ENCODE measurements at places on chromosomes 5 and 9.

GRCh38 chr5:17203329-17204132 is 13.9 kb upstream of the BASP1 start:
- DNase-seq, result peak; percentile 78

DNA sequence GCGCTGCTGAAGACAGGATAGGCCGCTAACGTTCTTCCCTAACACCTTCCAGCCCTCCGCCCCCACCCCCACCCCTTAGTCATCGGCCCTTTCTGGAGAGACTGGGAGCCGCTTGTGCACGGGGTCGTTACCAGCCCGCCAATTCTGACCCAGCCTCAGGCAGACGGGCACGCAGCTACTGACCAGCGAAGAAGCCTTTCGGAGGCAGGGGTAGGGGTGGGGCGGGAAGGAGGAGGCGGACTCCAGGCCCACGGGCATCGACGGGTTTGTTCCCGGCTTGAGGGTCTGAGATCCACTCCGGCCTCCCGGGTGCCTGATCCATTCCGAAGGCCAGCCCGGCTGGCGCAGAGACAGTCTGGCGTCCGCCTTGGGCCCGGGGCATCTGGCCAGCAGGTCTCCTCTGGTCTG is 729 bp upstream of the HAND1 start:
- DNase-seq, result no peak

DNA sequence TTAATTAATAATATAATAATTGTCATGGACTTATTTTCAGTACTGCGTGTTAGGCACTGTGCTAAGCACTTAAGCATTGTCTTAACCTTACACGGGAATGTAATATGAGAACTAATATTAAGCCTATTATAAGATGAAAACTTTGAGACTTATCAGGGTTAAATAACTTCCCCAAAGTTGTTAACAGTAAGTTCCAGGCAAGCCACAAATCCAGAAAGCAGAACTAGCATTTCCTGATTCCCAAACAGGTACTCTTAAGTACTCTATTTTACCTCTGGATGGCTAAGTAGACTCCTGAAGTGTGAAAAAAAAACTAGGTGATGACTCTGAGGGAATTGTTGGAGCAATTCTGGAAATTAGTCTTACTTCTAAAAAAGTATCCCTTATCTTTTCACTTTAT is 23.8 kb downstream of the GABRG2 start:
- DNase-seq, result no peak

- DNase-seq, result no peak
Observed at GRCh38 chr9:31243386-31243785, 1141.1 kb upstream of the ACO1 start.

GRCh38 chr5:143334903-143335302 is 68.6 kb downstream of the NR3C1 start:
- no peak for DNase-seq

DNA sequence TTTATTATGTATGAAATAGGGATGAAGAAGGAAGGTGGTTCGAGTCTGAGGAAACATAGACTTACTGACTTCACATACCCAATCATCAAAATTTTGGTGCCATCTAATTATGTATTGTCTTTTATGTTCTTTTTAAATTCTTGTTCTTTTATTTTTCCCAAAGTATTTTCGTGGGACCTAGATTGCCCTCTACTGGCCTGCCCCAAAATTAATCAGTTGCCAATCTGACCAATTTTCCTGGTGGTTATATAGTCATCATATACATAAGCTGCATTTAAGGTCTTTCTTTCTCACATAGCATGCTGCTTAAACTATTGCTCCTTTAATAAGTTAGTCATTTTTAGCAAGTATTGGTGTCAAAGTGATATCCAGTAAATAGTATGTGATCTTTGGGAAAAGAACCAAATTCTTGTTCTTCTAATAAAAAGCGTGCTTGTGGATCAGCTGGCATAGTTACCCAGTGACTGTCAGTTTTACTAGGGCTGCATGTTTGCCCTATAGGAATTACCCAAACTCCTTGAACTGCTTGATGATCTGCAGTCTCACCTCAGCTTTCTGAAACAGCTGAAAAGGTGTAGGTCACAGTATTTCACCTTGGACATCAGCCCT is 223.5 kb downstream of the SH3GL2 start:
- peak; percentile 22 for DNase-seq

GRCh38 chr5:122897283-122897602 is 51.8 kb downstream of the SNX24 start:
- no peak for DNase-seq

GRCh38 chr5:12023614-12024241 is 119.5 kb upstream of the CTNND2 start:
- peak; percentile 51 for DNase-seq

- DNase-seq, result peak; percentile 23
Observed at GRCh38 chr5:174903172-174903732, 178.9 kb downstream of the MSX2 start.

GRCh38 chr9:101235105-101235866 is 149.5 kb downstream of the BAAT start:
- peak; percentile 15 for DNase-seq

DNA sequence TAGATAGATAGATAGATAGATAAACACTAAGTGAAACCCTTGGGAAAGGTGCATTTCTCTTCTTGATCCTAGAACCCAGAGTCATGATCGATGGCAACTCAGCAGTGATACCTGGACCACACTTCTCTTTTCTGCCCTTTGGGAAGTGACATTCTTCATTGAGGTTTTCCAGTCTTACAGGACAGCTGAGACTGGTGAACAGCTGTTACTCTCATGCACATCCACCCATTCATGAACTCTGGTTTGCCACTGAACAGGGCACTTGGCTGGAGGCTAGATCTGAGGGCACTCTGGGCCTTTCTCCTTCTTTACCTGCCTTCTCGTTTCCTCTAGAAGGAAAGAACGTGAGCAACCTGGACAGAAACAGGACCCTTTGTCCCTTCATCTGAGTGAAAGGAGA is 164.5 kb downstream of the DRD1 start:
- DNase-seq, result no peak

DNA sequence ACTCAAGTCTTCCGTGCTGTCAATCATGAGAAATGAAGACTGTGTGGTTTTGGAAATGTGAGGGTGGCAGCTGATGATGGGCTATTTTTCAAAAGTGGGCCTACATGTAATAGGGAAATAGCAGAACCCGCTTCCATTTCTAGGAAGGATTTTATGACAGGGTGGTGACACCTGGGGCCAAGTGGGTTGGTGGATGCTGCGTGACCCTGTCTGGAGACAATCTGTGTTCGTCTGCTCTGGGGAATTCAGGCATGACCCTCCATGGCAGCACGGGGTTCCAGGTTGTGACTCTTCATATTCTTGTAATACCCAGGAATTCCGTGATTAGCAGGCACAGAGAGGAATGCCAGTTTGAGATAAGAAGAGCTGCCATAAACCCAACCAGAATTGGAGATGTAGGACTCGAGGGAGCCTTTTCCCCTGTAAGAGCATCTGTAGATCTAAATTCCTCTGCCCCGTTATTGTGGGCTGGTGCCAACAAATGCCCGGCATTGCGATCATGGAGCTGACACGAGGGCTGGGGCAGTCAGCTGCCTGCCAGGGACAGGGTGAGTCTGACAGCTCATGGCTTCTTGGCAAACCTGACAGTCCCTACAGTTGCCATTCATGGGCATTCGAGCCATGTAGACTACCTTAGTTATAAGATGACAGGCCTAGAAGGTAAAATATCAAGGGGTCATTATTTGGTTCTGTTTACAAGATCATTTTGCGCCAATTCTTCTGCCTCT is 279.7 kb downstream of the GADD45G start:
- DNase-seq, result no peak

DNA sequence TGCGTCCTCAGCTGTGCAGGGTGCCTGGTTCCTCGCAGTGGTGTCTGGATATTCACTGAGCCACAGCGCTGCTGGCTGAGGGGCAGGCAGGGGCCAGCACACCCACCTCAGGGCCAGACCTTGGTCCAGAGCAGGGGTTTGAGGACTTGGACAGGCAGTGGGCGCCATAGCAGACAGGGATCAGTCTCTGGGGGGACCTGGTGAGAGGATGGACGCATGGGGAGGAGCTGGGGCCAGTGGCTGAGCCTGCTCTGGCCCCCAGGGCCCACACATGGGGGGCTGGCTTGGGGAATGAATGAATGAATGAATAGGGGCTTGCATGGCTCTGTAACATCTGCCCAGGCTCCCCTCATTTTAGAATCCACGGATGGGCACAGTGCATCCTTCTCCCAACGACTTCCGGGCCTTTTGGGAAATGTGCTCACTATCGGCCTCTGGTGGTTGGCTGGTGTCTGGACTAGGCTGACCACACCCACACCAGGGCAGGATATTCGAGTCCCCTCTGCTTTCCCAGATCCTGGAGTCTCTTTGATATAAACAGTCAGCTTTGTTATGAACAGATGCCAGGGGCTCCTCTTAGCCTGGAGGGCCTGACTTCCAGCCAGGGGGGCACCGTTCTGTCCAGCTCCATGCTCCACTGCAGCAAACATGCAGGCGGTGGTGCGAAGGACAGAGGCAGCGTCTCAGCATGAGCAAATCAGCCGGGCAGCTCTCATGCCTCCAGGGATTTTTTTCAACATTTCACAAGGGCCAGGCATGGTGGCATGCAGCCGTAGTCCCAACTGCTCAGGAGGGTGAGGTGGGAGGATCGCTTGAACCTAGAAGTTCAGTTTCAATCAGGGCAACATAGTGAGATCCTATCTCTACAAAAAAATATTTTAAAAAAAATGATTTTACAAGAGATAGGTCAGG is 62.6 kb downstream of the NEK6 start:
- peak; percentile 66 for DNase-seq

DNA sequence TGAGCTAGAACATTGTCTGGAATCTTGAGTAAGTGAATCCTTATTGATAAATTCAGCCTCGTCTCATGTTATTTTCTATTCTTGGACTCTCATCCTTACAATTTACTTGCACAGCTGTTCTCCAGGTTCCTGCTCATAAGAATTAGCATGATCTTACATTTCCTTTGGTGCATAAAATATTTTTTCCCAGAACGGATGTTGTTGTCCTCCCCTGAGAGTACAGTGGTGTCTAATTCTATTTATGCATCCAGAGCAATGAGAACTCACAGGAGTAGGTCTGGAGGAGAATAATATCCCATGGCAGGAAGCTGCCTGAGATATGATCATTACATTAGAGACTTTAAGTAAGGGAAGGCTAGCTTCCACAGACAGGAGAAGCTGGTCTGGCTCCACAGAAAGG is 178.4 kb upstream of the MAST4 start:
- no peak for DNase-seq

DNA sequence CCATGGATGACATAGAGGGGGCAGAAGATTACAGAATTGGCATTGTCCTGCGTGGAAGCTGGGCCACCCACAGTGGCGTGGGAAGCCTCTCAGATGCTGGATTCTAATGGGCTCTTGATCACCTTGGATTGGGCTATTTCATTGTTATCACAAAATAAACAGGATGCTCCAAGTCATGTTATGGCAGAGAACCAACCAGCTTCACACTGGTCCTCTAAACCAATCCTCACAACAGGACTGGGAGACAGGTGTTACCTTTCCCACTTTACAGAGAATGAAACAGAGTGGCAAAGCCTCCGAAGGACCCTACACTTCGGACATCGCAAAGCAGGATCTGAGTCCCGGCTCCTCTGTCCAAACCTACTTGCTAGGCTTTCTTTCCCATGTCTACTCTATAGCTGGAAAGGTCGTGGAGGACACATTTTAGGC is 455 bp upstream of the SMIM3 start:
- peak; percentile 65 for DNase-seq

DNA sequence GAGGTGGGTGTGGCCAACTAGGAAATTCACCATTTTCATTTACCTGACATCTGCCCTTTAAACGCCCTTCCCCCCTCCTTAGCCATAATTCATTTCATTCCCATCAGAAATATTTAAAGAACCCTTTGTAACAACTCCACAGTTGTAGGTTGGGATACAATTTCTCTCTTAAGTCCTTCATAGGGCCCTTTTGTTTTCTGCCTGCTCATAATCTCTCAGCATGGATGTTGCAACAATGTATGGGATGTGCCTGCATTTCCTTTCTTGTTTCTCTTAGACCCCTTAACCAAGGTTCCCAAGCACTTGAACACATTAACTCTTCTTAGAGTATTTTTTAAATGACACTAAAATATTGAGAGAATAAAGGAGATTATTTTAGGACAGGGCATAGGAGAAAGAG is 51.7 kb upstream of the MYO10 start:
- no peak for DNase-seq

DNA sequence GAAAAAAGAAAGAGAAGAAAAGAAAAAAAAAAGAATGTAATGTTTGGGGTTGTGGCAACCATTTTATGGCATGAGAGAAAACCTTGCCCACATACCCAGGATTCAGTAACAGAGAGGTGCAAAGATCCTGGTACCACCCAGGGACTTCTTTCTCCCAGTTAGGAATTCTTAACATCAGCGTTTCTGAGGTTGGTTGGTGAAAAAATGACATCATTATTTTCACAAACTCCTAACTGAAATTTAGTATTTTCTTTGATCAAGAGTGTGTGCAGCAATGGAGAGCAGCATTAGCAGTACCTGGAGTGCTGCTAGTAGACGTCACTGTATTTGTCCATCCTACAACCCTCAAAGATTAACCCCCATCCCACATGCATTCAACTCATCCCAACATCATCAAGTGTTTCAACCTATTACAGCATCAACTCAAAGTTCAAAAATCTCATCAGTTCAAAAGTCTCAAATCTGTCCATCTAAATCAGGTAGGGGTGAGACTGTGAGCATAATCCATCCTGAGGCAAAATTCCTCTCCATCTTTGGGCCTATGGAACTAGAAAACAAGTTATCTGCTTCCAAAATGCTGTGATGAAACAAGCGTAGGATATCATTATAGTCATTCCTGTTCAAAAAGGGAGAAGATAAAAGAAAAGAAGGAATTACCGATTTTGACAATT is 60.1 kb upstream of the MSX2 start:
- no peak for DNase-seq

DNA sequence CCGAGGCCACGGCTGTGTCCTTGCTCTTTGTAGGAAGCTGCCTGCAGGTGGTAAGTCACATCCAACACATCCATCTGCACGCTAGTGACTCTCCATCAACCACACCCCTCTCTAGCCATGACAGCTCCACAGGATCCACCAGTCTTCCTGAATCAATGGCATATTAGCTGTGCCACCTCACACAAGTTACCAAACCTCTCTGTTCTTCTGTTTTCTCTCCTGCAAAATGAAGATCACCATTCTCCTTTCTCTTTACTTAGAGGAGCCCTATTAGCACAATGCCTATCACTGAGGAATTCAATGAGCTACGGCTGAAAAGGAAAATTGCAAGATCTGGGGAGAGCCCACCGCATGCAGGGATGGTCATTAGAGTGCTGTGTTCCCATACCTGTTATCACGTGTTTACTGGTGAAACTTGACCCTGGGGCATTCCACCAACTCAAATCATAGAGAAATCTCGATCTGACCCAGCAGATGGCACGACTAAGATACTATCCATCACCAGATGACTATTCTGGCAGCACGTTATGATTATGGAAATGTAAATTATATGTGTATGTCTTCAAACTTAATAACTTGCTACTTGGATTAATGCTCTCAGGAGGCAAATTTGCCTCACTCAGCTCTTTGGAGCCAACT is 20.9 kb downstream of the WHRN start:
- no peak for DNase-seq

- peak; percentile 95 for DNase-seq
Observed at GRCh38 chr9:136118320-136119060, at the start of gene TMEM250. Gene TMEM250, minus strand, starts transcription at chr9:136118875. Its CDS starts 1,975 bp downstream, at chr9:136116900.

GRCh38 chr5:94815313-94816039 is 197.0 kb downstream of the SLF1 start:
- no peak for DNase-seq

Measured in M059J (cell line).